ENCODE measurements at places on chromosomes 3 and 15. TPM values are rescaled to one million over a fixed set of nuclear protein-coding genes. Genes with fewer than 3 reads are reported as not detected.

DNA sequence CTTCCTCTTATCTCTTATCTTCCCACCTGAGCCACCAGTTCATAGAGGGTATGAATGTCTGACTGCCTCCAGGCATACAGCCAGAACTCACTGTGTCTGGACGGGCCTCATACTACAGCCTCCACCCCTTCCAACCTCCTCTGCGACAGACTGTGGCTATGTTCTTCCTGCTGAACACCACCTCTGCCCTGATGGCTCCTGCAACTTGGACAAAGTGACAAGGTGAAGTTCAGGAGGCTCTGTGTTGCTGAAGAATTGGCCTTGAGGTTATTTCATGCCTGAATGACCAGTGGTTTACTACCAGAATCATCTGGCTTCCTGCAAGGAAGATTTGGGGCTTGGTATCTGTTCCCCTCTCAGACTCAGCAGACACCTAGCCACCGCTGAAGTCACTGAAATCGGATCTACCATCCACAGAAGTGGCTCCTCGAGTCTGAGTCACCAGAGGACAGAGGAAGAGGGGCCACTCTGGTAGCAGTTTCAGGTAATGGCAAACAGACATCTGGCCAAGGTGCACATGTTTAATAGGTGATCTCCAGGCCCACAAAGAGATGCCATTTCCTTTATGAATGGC, 14.2 kb upstream of the ULK3 start:
- H3K27me3 ChIP-seq: no peaks in the 10 kb centered on the region
- H3K36me3 ChIP-seq: peaks cover 4% of the 10 kb centered on the region
- no peak for DNase-seq
- H3K27ac ChIP-seq: no peak overlapping the region

Gene CYP11A1
- total RNA-seq: 0.43 TPM

GRCh38 chr15:101070502-101071273, 151.5 kb downstream of the LRRK1 start:
- H3K4me1 ChIP-seq: peaks cover 29% of the 10 kb centered on the region
- H3K4me3 ChIP-seq: no peak overlapping the region
- peak overlapping the region; percentile 81 for H3K27ac ChIP-seq
- no peaks in the 10 kb centered on the region for H3K27me3 ChIP-seq

- H3K27ac ChIP-seq: no peak overlapping the region
- H3K4me1 ChIP-seq: no peaks in the 10 kb centered on the region
- no peaks in the 10 kb centered on the region for H3K27me3 ChIP-seq
- H3K36me3 ChIP-seq: no peaks in the 10 kb centered on the region
These were observed 328.7 kb upstream of the ATP11B start for GRCh38 chr3:182464513-182465145.

Gene CCDC39
- total RNA-seq: not detected

Gene SNTN
- total RNA-seq: not detected

Gene IRAK2
- total RNA-seq: 2.1 TPM

- DNase-seq: peak; percentile 97
- no peaks in the 10 kb centered on the region for H3K36me3 ChIP-seq
- peak overlapping the region; percentile 87 for H3K27ac ChIP-seq
- H3K27me3 ChIP-seq: no peaks in the 10 kb centered on the region
These were observed 413.0 kb downstream of the RBMS3 start for GRCh38 chr3:29693863-29694262.

Gene AMT
- 5.2 TPM for total RNA-seq
